ENCODE measurements at places on chromosomes 7 and 10.
A peak's percentile ranks its signal among the peaks of the same experiment; 100 is the strongest.

DNA sequence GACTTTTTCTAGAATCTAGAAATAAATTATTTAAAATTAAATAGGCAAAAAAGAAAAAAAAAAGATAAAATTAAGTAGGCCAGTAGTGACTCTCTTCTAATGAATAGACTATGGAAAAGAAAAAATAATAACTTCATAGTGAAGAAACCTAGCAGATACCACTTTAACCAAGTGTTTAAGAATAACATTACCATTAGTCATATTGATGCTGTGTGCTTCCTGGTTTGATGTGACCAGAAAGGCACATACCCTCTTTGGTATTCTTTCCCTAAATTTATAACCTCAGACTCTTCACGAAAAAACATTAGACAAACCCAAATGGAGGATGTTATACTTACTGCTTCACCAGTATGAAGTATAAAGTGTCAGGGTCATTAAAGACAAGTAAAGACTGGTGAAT is 42.6 kb downstream of the KIF20B start:
- no peak for DNase-seq

DNA sequence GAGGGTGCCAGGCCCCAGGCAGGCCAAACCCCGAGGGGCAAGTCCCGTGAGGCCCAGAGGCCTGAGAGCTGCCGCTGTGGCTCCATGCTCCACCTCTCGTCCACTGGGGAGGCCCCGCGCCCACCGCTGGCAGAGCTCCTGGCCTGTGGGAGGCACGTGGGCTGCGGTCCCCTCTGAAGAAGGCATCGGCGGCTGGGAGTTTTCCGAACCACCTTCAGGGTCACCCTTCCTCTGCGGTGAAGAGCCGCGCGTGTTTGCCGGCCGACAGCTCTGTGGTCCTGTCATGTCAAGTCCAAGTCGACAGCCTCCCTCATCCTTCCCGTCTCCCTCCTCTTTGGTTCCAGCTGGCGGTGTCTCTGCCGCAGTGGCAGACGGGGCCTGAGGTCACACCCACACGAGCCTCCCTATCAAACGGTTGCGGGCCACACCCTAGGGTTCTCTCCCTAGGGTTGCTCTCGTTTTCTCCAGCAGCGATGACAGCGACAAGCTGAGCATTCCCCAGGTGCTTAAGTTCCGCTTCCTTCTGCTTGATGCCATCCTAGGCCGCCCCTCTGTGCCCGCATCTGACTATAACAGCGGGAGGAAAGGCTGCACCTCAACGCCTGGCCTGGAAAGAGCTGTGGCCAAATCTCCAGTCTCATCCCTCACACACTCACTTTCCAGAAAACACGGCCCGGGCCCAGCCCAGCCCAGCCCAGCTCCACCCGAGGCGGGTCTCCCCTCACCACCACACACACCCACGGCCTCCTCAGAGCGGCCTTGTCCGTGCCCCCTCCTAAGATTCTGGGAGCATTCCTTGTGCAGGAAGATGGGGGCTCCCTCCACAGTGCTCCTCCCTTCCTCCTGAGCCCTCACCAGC is 185.0 kb downstream of the ELFN1 start:
- no peak for DNase-seq

- DNase-seq, result no peak
Observed at GRCh38 chr10:121959671-121960070, 15.3 kb downstream of the NSMCE4A start.

GRCh38 chr7:123787220-123788007 is 38.6 kb upstream of the WASL start:
- DNase-seq, result no peak

GRCh38 chr10:14839305-14839695 is 1.2 kb downstream of the HSPA14 start:
- peak; percentile 70 for DNase-seq

GRCh38 chr7:54888734-54889082 is 129.7 kb upstream of the SEC61G start:
- no peak for DNase-seq

DNA sequence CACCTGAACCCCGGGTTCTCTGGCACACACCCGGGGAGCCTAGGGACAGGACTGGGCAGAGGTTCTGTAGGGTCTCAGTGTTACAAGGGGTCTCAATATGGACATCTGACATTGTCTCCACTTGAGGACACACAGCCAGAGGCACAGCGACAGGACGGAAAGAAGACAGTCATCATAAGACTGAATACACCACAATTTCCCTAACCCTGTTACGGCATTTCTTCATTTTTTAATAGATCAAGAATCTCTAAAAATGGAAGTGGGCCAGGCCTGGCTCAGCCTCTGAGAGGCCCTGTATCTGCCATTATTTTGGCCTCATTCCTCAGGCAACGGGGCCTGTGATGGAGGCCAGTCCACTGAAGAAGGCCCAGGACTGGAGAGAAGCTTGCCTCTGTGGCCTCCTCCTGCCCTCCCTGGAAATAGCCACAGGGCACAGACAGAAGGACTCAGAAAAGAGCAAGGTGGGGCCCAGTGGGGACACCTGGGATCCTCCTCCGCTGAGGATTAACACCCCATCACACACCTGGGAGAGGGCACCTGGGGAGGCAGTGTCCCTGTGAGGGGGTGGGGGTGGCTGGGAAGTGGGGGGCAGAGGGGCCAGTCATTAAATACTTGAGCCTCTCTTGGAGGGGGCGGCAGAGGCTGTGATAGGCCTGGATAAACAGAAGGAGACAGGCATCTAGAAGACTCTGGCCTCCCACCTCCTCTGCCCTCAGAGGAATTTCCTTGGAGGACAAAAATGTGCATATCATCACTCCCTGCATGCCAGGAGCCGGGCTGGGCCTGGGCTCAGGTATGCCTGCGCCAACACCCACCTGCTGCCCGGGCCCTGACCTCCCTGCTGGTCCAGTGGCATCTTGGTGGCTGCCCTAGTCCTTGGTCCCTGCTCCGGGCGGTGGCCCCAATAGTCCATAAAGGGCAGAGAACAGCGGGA is 8.0 kb downstream of the SPOCK2 start:
- no peak for DNase-seq

DNA sequence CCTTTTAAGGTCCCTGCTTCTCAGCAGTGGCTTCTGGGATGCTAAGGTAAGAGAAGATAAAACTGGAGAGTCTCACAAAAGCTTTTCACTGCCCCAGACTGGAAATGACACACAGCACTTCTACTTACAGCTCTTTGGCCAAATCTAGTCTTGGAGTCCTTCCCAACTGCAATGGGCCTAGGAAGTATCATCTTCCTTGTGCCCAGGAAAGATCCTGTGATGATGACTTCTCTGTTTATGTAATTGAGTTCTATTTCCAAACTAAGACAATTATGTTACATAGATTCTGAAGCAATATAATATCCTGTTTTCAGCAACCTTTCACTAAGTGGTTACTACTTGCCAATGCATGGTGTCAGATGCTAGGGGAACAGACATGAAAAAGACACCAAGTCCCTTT is 234.1 kb downstream of the PTEN start:
- no peak for DNase-seq

- no peak for DNase-seq
Observed at GRCh38 chr7:72099784-72100183, 312.4 kb downstream of the CALN1 start.
